ENCODE measurements at places on chromosomes 6 and 20. TPM values are rescaled to one million over a fixed set of nuclear protein-coding genes. Genes with fewer than 3 reads are reported as not detected.

VWA7 gene
- 1.1 TPM for polyA plus RNA-seq

DZANK1 gene
- polyA plus RNA-seq, result 4.9 TPM

DNA sequence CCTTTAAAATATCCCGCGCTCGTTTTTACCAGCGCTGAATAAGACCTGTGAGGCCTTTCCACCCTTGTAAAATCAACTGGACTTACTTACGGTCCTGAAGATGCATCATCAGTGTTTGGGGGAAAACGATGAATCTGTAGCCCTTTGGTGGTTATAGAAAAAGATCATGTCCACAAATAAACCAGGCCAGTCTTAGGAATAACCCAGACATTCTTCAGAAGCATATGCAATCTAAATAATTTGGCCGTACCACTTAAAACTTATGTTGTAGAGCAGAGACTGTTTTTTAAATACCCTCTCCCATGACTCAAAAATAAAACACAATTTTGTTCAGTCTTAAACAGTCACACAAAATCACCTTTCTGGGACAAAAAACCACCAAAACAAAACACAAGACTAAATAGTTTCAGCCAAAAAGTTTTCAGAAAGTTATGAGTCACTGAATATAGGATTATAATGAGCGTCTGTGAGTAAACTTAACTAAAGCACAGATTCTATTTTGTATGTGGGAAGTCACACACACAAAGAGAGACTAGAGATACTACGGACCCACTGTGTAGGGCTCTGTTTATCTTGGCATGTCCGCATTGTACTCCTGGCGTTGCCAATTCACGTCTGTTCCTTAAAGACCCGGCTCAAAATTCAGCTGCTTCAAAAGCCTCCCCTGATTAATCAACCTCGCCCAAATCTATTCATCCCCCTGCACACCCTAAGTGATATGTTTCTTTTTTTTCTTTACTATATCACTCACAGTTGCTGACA is 26.5 kb upstream of the SMOC2 start:
- H3K36me3 ChIP-seq, result no peaks in the 10 kb centered on the region
- no peaks in the 10 kb centered on the region for H3K27me3 ChIP-seq
- DNase-seq, result no peak
- no peak overlapping the region for H3K4me3 ChIP-seq

- H3K36me3 ChIP-seq, result no peaks in the 10 kb centered on the region
- peaks cover 1% of the 10 kb centered on the region for H3K4me1 ChIP-seq
- DNase-seq, result no peak
- no peak overlapping the region for H3K4me3 ChIP-seq
- H3K27ac ChIP-seq, result no peak overlapping the region
Observed at GRCh38 chr20:54619682-54620081, 144.3 kb downstream of the DOK5 start.

GRCh38 chr6:32402812-32403211 is 4.2 kb downstream of the BTNL2 start:
- H3K4me1 ChIP-seq, result no peaks in the 10 kb centered on the region
- no peak overlapping the region for H3K27ac ChIP-seq
- no peak for DNase-seq
- no peaks in the 10 kb centered on the region for H3K36me3 ChIP-seq
- H3K27me3 ChIP-seq, result no peaks in the 10 kb centered on the region
- no peak overlapping the region for H3K4me3 ChIP-seq

GRCh38 chr20:38275815-38276550 is 15.4 kb upstream of the KIAA1755 start:
- H3K4me1 ChIP-seq, result no peaks in the 10 kb centered on the region
- H3K4me3 ChIP-seq, result no peak overlapping the region
- no peaks in the 10 kb centered on the region for H3K36me3 ChIP-seq
- H3K27ac ChIP-seq, result no peak overlapping the region

GRCh38 chr6:119276211-119276610 is 73.3 kb downstream of the MAN1A1 start:
- no peaks in the 10 kb centered on the region for H3K4me1 ChIP-seq
- no peak for DNase-seq
- H3K4me3 ChIP-seq, result no peak overlapping the region
- no peak overlapping the region for H3K27ac ChIP-seq
- no peaks in the 10 kb centered on the region for H3K27me3 ChIP-seq
- H3K36me3 ChIP-seq, result no peaks in the 10 kb centered on the region
